Fibroblast of mammary gland (primary cell): ENCODE measurements at places on chromosomes 12 and 14.

- no peak for DNase-seq
Observed at GRCh38 chr12:93851257-93851671, 174.1 kb downstream of the CRADD start.

DNA sequence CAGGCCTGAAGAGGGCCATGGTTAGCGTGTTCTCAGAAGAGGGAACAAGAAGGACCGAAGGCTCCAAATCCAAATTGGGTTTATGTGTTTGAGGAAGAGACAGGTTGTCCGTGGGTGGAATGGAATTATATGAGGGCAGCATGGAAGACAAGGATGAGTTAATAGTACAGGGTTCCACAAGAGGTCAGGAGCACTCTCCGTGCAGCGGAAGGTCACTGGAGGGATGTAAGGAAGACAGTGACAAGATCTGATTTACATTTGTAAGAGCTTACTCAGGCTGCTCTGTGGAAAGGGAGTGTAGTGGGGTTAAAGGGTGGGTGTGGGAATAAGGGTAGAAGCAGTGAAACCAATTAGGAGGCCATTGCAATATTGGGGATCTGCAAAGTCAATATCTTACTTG is 97.0 kb downstream of the TPH2 start:
- DNase-seq = no peak

DNA sequence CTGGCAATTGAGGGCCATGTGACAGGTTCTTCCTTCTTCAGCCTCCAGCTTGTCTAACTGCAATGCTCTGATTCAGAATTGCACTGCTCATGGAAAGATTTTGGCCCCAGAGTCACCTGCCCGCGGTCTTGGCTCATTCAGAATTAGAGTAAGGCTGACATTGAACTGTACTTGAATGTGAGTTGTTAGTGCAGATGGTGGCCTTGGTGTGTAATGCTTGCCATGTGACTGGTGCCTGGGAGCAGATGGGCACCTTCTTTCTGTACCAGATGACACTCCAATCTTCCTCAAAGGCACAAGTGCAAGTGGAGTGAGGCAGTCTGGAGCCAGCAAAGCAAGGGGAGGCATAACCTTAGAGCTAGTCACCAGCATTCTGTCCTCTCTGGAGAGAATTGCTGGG is 36.5 kb upstream of the ANO4 start:
- no peak for DNase-seq

GRCh38 chr12:92927055-92927435 is 2.0 kb downstream of the EEA1 start:
- peak; percentile 62 for DNase-seq

DNA sequence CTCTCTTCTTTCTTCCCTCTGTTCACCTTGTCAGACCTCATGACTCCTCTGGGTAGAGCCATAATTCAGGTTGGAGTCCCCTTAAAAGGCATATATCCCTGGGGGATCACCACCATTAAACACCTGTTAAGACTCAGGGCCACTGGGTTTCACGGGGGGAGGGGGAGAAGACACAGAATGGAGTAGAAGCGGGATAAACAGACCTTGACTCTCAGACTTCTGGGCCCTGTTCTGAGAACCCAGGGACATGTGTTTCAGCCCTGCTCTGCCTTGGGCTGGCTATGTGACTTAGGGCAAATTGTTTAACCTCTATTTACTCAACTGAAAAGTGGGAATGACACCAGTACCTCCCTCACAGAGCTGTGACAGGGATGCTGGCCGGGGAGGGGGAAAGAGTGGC is 4.6 kb downstream of the CDH24 start:
- DNase-seq = no peak

GRCh38 chr12:80162177-80162576 is 62.8 kb downstream of the OTOGL start:
- no peak for DNase-seq

DNA sequence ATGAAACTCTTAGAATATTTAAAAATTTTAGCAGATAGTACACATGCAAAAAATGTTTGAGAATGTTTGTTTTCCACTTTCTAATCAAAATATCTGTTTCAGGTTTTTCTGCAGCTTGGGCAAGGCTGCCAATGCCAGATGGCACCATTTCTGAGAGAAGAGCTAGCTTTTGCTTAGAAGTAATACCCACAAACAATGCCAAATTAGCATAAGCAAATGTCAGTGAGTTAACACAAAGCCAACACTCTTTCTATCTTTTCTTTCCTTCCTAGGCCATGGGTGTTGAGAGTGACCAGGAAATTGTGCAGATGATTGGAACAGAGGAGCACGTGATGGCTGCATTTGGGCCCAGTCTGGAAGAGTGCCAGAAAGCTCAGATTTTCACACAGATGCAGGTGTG is 35.2 kb downstream of the POLR3B start:
- DNase-seq = no peak

DNA sequence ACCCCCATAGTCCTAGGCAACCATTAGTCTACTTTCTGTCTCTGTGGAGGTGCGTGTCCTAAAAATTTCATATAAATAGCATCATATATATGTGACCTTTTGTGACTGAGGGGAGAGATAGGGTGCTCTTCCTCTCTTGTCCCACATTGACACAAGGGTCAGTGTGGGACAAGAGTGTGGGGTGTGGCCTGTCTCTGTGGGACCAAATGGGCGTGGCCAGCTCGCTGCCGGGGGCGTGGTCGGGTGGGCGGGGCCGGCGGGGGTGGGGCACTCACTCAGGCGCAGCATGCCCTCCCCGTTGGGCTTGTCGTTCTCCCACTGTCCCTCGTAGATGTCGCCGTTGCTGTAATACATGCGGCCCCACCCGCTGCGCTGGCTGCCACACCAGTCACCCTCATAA is 15.5 kb downstream of the MORN3 start:
- DNase-seq = no peak

GRCh38 chr12:12606781-12607589 is 4.7 kb upstream of the CREBL2 start:
- DNase-seq = peak; percentile 56

- peak; percentile 66 for DNase-seq
Observed at GRCh38 chr14:92460916-92461579, 52.5 kb upstream of the RIN3 start.

DNA sequence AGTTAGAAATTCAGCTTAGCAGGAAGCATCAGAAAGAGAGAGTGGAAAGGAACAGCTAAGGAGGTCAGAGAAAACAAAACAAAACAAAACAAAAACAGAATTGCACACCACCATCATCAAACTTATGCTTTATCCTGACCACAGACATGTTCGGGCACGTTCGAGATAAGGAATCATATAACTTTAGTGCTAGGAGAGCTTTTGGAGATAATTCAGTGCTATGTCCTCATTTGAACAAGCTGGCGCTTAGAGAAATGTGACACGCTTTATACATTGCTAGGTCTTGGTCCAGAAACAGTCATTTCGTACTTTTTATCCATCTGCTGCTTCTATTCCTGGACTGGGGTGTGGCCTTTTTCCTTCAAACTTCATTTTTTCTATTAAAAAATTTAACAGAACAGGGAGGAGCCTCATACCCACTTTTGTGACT is 213.1 kb downstream of the PTPRO start:
- no peak for DNase-seq

- no peak for DNase-seq
Observed at GRCh38 chr14:77204459-77204771, 22.8 kb downstream of the TMEM63C start.

GRCh38 chr14:81247271-81247766 is 26.6 kb upstream of the GTF2A1 start:
- no peak for DNase-seq

- no peak for DNase-seq
Observed at GRCh38 chr12:110182281-110182680, 58.1 kb downstream of the IFT81 start.

- no peak for DNase-seq
Observed at GRCh38 chr14:102086709-102086971, 204 bp downstream of the HSP90AA1 start.

DNA sequence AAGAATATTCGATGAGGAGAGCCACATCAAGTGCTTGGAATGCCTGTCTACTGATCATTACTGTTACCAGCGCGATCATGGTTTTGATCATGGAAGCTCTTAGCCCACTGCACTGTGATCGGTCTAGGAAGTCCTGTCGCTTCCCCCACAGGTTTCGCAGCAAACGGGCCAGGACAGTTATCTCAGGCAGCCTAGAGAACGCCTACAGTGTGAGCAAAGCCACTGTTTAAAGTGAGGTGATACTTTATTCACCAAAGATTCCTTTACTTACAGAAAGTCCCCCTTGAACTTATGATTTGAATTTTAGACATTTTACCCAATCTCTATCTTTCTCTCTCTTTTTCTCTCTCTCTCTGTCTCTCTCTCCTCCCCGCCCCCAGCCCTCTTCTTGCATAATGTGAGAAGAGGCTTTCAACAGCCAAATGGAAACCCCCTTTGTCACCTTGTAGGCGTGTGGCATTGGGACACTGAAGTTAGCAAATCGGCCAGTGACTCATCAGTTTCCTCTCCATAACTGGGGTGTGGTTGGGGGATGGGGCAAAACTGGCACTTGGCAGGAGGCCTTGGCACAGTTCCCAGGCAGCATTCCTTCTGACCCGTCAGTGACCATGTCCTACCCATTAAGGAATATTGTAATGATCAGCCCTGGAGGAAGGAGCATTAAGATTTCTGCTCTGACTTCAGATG is 214.8 kb downstream of the CHST11 start:
- peak; percentile 91 for DNase-seq

GRCh38 chr14:23539248-23540140 is 12.1 kb downstream of the ZFHX2 start:
- peak; percentile 49 for DNase-seq

DNA sequence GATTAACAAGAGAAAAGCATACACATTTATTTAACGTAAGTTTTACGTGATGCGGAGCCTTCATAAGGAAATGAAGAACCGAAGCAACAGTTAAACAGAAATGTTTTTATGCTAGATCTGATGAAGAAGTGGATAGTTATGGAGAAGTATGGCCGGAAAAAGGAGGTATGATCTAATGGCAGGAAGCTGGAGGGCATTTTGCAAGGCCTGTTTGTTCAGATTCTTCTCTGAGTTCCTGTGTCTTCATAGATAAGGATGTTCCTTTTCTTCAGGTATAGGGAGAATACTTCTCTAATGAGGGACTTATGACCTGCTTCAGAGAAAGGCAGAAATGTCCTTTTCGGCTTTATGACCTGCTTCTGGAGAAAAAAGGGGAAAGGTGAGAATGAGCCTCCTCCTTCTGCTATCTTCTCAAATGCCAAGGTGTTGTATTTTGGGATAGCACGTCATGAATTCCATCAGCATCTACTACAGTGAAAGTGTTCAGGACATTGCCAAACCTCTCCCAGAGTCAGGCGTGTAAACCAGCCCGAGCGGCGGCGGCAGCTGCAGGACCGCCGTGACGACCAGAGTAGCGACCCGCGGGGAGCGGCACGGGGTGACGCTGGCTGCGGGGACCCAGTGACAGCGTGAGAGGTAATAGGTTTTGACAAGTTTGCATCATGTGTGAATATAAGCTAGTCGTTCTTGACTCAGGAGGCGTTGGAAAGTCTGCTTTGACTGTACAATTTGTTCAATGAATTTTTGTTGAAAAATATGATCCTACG is 33.7 kb upstream of the SGPP1 start:
- DNase-seq = no peak

GRCh38 chr12:53052419-53053217 is 2.8 kb downstream of the TNS2 start:
- peak; percentile 84 for DNase-seq

DNA sequence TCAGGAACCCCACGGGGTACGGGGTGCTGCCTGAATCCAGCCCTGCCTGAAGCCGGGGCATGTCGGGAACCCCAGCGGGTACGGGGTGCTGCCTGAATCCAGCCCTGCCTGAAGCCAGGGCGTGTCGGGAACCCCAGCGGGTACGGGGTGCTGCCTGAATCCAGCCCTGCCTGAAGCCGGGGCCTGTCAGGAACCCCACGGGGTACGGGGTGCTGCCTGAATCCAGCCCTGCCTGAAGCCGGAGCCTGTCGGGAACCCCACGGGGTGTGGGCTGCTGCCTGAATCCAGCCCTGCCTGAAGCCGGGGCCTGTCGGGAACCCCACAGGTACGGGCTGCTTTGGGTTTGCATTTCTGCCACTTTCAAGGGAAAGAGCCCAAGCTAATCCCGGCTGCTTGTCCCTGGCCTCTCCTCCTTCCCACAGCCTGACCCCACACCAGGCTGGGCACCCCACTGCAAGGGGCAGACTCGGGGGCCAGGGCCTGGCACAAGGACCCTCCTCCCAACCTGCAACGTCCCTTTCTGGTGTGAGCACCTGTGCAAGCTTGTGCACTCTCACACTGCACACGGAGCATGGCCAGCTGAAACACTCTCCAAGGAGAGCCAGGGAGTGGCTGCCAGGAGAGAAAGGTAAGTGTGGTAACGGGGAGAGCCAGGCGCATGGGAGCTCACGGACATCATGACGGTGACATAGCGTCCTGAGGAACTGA is 5.6 kb upstream of the FBRSL1 start:
- no peak for DNase-seq

DNA sequence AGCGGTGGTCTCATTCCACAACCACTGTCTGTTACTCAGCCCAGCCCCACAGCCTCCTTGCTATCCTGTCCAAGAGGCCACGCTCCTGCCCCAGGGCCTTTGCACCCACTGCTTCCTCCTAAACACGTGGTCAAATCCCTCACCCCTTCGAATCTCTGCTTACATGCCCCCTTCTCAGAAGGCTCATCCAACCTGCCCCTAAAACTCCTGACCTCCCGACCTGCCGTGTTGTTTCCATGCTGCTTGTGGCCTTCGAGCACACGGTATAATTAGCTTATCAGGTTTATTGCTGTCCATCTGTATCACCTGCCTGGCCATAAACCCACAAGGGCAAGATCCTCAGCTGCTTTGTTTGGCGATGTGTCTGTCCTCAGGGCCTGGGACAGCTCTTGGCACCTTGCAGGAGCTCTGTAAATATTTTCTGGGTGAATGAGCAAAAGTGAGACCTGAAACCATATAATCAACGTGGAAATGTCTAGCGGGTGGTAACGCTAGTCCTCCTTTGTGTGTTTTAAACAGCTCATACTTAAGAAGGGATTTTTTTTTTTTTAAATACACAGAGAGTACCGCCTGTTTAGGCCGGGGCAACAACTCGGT is 36.0 kb downstream of the SCARB1 start:
- no peak for DNase-seq

- peak; percentile 19 for DNase-seq
Observed at GRCh38 chr14:37122919-37123639, 49.3 kb downstream of the SLC25A21 start.

DNA sequence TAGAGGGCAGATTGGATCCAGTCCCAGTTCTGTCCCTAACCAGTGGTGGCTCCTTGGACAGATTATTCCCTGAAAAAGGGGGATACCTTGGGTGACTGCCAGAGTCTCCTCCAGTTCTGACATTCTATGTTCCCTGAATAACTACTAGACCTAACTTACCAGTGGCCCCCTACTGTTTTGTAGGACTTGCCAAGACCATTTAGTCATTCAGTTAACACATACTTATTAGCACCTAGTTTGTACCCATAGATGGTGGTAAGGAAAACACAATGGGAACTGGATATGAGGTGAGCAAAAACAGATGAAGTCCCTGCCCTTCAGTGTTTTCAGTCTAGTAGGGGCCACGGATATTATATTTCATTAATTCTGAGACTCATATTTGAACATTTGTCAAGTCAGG is 3.5 kb downstream of the PRPF40B start:
- DNase-seq = no peak

- peak; percentile 94 for DNase-seq
Observed at GRCh38 chr14:71711619-71712018, 220.6 kb upstream of the RGS6 start.
